ENCODE measurements at places on chromosomes 4 and X.

- DNase-seq = no peak
These were observed 83.4 kb downstream of the SHISA3 start for GRCh38 chr4:42480717-42481116.

DNA sequence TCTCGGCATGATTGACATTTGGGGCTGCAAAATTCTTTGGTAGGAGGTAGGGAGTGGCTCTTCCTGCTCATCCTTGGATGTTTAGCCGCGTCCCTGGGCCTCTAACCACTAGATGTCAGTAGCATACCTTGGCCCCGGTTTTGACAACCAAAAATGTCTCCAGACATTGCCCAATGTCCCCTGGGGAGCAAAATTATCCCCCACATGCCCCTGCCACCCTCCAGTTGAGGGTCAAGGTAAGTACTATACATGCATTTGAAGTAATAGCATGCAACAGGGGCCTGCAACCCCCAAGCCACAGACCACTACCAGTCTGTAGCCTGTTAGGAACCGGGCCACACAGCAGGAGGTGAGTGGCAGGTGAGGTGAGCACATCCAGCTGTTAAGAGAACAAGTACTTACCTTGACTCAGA lies 17.6 kb upstream of the KIAA1210 start:
- no peak for DNase-seq

- no peak for DNase-seq
These were observed 1.3 kb downstream of the GABRE start for GRCh38 chrX:151973060-151973661.

- no peak for DNase-seq
These were observed 36.2 kb downstream of the CTBP1 start for GRCh38 chr4:1212546-1213335.

DNA sequence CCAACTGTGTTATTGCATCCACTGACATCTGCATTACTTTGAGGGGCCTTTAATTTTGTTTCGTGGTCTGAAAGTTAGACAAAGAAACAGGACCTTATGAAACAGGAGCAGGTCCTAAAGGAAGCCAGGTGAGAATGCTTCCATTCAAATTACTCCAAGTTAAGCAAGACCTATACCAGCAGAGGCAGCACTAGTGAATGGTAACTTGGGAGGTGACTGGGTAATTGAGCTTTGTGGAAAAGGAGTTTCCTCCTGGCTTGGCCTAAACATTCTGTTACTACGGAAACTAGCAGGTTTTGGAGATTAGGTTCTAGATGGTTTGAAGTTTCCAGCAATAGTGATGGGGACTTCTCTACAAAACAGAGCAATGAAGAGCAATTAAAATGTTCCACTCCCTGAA lies 173.5 kb downstream of the NKX6-1 start:
- no peak for DNase-seq

DNA sequence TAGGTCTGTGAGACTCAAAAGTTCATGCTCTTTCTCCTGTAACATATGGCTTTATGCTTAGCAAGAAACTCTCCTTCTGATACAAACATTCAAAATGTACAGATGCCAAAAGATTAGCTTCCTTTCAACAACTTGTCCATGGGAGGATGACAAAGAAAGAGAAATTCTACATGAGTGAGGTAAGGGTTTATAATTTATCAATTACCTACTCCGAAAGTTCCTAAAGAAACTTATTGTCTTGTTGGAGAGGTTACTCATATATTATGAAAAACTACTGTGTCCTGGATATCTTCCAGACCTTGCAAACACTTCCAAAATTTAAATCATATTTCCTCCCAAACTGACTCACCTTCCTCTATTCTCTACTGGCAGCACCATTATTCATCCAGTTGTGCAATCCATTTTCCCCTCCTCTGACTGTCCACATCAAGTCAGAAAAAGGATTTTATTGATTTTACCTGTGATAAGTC lies 65.1 kb downstream of the ENPEP start:
- no peak for DNase-seq

DNA sequence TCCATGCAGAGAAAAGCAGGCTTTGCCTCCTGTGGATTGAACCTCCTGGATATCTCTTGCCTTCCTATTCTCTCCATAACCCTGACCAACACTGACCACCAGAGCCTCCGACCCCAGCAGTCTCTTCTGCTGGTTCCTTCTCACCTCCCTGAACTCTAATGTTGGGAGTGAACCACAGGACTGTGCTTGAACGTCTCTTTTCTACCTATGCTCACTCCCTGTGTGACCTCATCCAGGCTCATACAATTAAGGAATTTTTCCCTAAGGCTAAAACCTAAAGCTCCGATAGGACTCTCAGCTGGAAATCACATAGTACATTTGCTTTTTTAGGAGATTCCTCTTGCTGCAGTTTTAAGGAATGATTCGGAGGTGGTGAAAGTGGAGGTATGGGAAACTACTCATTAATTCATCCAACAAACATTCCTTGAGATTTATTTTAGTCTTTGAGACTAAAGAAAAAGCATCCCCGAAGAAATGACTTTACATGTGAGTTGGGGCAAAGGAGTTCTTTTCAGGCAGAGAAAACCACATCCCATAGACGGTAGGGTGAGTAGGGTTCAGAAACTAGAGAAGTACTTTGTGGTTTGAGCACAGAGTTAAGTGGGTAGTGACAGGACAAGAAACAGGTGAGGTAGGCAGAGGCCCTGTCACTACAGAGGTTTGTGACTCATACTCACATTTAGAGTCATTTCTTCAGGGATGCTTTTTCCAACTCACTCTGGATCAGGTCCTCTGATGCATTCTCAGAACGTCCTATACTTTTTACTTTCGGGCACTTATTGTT lies 30.8 kb downstream of the NDNF start:
- no peak for DNase-seq

- no peak for DNase-seq
These were observed 1800.8 kb upstream of the PCDH10 start for GRCh38 chr4:131348263-131348662.

GRCh38 chrX:39158801-39159657 lies 357.8 kb downstream of the MID1IP1 start:
- no peak for DNase-seq

- DNase-seq = peak; percentile 55
These were observed 478.4 kb downstream of the BCOR start for GRCh38 chrX:39619182-39620009.

- no peak for DNase-seq
These were observed 81.1 kb downstream of the PPP2R2C start for GRCh38 chr4:6391186-6391851.

DNA sequence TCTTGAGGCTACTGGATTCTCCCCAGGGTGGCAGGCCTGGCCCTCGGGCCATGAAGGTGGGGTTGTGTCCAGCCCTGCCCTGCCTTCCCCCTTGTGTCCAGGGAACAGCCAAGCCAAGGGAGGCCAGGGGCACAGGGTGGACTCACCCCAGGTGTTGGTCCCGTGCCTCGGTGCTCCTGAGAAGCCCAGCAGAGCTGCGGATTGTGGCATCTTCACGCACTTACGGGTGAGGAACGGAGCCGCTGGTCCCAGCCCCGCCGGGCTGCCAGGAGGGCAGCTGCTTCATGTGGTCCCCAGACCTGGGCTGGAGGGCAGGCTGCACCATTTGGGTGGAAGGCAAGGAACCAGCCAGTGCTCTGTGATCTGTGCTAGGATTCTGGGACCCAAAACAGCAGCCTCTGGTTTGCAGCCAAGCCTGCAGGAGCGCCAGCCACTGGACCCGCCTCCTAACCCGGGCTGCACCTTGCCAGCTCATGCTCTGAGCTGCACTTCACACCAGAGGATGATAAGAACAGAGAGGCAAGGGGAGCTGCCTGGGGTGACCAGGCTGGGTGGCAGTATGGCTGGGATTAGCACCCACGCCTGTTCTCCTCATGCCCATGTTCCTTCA lies 36.1 kb upstream of the HMX1 start:
- no peak for DNase-seq

GRCh38 chr4:155535802-155536454 lies 130.7 kb upstream of the GUCY1A1 start:
- DNase-seq = no peak

- DNase-seq = peak; percentile 40
These were observed 378.4 kb downstream of the ANKRD50 start for GRCh38 chr4:124334119-124334518.

DNA sequence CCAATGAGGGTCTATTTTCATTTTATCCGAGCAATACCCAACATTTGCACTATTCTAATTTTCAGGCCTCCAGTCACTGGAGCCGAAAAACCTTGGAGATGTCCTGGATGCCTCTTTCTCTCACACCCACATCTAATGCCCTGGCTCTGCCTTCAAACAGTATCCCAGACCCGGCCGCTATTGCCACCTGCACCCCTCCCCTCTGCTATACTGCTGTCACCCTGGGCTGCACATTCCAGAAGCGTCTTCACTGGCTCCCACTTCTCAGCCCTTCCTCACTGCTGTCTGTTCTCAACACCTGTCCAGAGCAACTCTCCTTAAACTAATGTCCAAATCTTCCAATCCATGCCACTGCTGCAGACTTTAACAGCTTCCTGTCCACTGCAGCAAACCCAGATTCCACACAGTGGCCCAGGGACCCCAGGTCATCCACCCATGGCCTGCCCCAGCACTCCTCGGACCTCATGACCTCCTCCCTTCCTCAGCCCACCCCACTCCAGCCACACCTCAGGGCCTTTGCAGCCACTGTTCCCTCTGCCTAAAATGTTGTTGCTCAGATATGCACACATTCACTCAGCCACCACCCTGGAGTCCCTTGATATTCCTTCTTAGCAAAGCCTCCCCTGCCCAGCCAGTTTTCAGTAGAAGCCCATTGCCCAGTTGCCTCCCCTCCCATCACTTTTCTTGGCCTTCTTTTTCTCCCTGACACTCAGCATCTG lies 30.5 kb upstream of the PPP2R2C start:
- no peak for DNase-seq

- DNase-seq = no peak
These were observed 50.0 kb upstream of the CLCN4 start for GRCh38 chrX:10106806-10107205.

DNA sequence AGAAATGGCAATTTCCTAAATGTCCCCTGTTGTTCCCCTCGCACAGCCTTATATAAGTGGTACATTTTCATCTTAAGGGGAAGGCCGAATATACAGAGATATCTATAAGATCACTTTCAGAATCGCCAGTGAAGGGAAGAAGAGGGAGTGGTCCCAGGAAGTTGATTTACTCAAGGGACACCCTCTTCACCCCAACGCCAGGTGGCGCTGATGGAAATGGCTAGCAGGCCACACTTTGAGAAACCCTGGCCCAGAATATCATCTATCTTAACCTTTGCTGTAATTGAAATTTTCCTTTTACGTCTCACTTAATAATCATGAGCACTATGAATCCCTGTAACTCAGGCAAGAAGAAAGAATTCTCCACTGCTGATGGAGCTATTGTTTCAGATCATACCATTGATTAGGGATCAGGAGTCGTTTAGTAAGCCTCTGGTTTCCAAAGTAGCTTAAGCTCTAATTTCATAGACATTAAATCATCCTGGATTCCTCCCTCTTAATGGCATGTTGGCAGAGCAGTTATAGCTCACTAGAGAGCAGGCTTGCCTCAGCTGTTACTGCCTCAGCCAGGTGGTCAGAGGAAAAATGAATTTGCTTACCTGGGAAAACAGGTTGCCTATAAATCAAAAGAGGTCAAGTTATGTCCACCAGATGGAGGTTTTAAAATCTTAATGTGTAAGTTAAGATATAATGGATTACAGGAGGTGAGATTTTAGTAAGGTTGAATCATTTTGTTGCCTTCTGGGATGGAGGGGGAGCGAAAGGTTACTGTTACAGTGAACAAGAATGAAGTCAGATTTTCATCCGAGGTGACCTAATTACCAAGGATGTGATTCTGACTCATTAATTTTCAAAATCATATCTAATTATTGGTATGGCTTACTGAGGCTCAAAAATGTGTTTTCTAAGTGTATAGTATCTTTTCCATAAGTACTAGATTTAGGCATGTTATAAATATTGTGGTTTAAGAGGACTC lies 941.2 kb upstream of the TENM3 start:
- peak; percentile 14 for DNase-seq

DNA sequence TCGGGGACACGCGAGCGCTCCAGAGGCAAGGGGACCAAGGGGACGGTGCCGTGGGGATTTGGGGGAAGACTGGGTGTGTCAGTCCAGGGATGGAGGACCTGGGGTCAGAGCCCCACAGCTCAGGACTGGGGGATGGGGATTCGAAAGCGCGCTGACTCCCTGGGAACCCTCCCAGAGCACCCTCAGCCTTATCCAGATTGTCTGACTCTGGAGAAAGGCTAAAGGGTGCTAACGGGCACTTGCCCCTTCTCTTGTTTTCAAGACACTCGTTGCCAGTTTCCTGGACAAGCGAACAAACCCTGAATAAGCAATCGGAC lies 1.1 kb downstream of the DOCK11 start:
- DNase-seq = no peak

GRCh38 chr4:151287409-151287808 lies 10.4 kb downstream of the PRSS48 start:
- DNase-seq = no peak

DNA sequence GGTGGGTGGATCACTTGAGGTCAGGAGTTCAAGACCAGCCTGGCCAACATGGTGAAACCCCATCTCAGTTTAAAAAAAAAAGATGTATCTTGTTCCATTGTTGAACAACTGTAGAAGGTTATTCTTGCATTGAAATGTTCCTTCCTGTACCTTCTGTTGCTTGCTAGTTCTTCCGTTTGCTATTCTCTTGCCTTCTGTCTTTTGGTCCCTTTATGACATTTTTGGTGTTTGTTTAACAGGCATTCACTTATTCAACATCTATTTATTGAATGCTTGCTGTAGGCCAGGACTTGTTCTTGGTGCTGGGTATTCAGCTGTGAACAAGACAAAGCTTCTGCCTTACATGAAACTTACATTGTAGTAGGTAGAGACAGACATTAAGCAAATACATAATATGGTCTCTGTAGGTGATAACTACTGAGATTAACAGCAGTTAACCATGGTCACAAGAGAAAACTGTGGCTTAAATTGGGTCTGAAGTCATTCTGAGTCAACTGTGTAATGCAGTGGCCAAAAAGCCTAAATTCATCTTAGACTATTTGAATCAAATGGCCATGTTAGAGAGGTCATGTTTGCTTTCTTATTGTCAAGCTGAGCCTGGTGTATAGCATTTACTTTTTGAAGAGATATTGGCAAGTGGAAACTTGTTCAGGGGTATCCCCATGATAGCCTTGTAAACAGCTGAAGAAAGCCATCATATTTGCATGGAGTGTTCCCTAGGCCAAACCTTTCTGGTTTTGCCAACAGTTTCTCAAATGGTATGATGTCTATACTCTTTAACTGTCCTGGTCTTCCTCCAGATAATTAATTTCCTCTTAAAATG lies 35.6 kb downstream of the GAB1 start:
- DNase-seq = no peak

Data from hematopoietic multipotent progenitor cell (in vitro differentiated cells).